ENCODE measurements at places on chromosomes 4 and X. TPM values are rescaled to one million over a fixed set of nuclear protein-coding genes. Genes with fewer than 3 reads are reported as not detected.

Gene DDX53
- total RNA-seq: not detected

Gene TLR10
- 0.30 TPM for total RNA-seq

Gene DHX15
- total RNA-seq: 195 TPM

Gene BEND2
- total RNA-seq: not detected

Gene OTOP1
- not detected for total RNA-seq

Gene PCYT1B
- total RNA-seq: not detected

Gene IDS
- total RNA-seq: 42.0 TPM

Gene TEX13C
- not detected for total RNA-seq

GRCh38 chr4:171846232-171846631, 33.0 kb downstream of the GALNTL6 start:
- no peaks in the 10 kb centered on the region for H3K36me3 ChIP-seq
- no peaks in the 10 kb centered on the region for H3K27me3 ChIP-seq

- H3K27me3 ChIP-seq: no peaks in the 10 kb centered on the region
- no peak overlapping the region for H3K4me3 ChIP-seq
- H3K27ac ChIP-seq: no peak overlapping the region
- H3K36me3 ChIP-seq: no peaks in the 10 kb centered on the region
- H3K4me1 ChIP-seq: no peaks in the 10 kb centered on the region
These were observed 238.8 kb downstream of the MGST2 start for GRCh38 chr4:139904406-139904805.

DNA sequence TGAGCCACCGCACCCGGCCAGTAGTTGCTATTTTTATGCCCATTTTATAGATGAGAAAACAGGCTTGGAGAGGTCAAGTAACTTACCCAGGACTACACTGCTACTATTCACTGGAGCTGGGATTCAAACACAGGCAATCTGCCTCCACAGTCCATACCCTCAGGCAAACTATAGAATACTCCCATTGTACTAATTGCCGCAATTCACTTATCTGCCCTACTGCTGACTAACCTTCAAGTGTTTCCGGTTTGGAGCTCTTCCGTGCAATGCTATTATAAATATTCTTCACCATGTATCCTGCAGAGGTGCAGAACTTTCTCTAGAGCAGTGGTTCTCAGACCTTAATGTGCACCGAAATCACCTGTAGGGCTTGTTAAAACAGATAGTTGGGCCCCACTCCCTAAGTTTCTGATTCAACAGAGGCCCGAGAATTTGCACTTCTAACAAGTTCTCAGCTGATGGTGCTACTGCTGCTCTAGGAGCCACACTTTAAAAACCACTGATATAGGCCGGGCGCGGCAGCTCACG, 1.9 kb upstream of the G3BP2 start:
- peaks cover 6% of the 10 kb centered on the region for H3K4me1 ChIP-seq
- no peak overlapping the region for H3K27ac ChIP-seq
- no peaks in the 10 kb centered on the region for H3K27me3 ChIP-seq
- no peaks in the 10 kb centered on the region for H3K36me3 ChIP-seq
- H3K4me3 ChIP-seq: no peak overlapping the region

DNA sequence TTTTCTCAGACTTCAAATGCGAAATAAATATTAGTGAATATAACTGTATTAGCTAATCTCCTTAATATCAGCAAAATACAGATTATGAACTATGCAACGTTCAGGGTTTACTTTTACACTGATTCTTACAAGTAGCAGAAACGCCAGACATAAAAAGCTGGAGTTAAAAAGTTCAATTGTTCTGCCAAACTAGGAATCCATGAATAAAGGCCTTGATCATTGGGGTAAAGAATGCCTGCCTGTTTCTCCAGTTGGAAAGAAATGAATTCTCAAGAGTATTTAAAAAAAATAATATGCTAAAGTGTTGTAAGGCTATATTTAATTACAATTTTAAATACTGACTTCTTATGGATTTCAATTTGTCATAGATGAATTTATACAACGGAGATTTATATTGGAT, 612.2 kb downstream of the DMD start:
- no peak overlapping the region for H3K27ac ChIP-seq
- H3K4me3 ChIP-seq: no peak overlapping the region
- H3K4me1 ChIP-seq: no peaks in the 10 kb centered on the region
- no peaks in the 10 kb centered on the region for H3K36me3 ChIP-seq
- no peaks in the 10 kb centered on the region for H3K27me3 ChIP-seq
- no peak for DNase-seq

DNA sequence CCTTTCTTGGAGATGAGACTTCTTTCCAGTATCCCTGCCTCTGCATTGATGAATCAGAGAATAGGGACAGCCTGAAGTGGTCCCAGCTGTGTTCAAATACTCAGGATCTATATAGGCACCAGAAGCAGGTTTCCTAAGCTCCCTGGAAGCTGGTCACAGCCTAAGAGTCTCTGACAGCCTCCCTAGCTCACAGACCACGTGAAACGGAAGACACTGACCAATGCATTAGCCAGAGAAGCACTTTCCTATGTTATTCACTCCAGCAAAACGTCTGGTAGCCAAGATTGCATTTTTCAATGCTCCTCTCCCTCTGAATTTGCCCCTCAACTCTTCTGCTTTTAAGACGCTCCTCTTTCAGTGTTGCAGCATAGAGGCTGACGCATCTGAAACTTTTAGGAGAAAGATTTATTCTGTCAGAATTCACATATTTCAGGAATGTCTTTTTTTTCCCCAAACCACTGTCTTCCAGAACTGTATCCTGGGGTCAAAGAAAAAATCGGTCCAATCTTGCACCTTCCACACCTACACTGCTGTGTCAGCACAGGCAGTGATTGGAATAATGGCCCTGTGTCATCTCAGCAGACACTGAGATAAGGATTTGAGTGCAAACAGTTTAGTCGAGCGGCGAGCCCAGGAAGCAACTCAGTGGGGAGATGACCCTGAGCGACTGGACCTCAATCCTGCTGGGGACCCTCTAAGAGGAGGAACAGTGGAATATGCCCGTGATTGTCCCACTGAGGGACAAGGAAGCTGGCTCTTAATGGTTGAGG, 109.4 kb downstream of the SMIM20 start:
- H3K4me3 ChIP-seq: no peak overlapping the region
- H3K36me3 ChIP-seq: no peaks in the 10 kb centered on the region
- H3K4me1 ChIP-seq: peaks cover 15% of the 10 kb centered on the region
- H3K27me3 ChIP-seq: peaks cover 6% of the 10 kb centered on the region
- no peak for DNase-seq
- no peak overlapping the region for H3K27ac ChIP-seq

DNA sequence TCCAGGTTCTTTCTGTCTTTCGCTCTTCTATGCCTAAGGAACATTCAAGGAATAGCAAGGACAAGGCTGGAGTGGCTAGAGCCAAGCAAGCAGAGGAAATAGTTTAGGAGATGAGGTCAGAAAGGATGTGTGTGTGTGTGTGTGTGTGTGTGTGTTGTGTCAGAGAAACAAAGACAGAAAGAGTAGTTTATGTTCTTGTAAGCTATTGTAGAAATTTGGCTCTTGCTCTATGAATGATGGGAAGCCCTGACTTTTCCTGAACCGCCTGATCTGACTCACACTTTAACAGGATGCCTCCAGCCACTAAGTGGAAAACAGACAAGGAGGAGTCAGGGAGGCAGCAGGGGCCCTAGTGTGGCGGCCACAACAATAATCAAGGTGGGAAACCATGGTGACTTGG, 39.7 kb downstream of the LGI2 start:
- no peaks in the 10 kb centered on the region for H3K4me1 ChIP-seq
- no peak overlapping the region for H3K27ac ChIP-seq
- H3K4me3 ChIP-seq: no peak overlapping the region
- no peak for DNase-seq

- H3K4me3 ChIP-seq: no peak overlapping the region
- DNase-seq: no peak
- no peaks in the 10 kb centered on the region for H3K36me3 ChIP-seq
- peaks cover 4% of the 10 kb centered on the region for H3K4me1 ChIP-seq
- H3K27ac ChIP-seq: no peak overlapping the region
- no peaks in the 10 kb centered on the region for H3K27me3 ChIP-seq
These were observed 231.3 kb upstream of the PITX2 start for GRCh38 chr4:110854021-110854678.

DNA sequence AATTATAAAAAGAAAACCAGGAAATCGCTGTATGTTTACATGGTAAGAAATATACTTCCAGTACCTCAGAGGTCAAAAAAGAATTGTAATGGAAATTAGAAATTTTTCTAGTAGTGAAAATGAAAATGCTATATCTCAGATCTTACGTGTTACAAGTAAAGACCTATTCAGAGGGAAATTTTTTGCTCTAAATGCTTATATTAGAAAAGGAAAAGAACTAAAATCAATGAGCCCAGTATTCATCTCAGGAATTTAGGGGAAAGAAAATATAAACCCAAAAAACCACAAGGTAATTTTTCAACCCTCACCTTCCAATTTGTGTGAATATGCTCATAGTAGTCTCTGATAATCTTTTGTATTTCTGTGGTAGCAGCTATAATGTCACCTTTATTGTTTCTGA, 145.6 kb downstream of the RAP1GDS1 start:
- H3K36me3 ChIP-seq: no peaks in the 10 kb centered on the region
- H3K4me3 ChIP-seq: no peak overlapping the region
- no peak overlapping the region for H3K27ac ChIP-seq
- no peaks in the 10 kb centered on the region for H3K4me1 ChIP-seq
- no peak for DNase-seq

DNA sequence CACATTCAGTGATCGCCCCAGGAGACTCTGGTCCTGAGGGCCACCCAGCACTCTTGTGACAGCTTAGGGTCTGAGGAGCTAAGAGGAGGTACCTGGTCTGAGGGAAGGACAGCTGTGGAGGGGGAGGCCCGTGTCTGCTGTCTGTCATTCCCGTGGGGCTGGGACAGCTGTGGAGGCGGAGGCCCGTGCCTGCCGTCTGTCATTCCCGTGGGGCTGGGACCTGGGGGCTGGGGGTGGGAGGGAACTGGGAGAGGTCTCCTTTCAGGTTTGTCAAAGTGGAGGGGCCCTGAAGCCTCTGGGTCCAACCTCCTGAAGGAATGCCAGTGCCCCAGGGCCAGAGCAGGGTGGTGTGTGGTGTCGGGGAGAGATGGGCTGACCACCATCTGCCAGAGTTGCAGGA, 45.0 kb upstream of the ADRA2C start:
- H3K27me3 ChIP-seq: no peaks in the 10 kb centered on the region
- no peak overlapping the region for H3K4me3 ChIP-seq
- no peaks in the 10 kb centered on the region for H3K36me3 ChIP-seq
- no peak for DNase-seq
- H3K27ac ChIP-seq: no peak overlapping the region
- no peaks in the 10 kb centered on the region for H3K4me1 ChIP-seq

DNA sequence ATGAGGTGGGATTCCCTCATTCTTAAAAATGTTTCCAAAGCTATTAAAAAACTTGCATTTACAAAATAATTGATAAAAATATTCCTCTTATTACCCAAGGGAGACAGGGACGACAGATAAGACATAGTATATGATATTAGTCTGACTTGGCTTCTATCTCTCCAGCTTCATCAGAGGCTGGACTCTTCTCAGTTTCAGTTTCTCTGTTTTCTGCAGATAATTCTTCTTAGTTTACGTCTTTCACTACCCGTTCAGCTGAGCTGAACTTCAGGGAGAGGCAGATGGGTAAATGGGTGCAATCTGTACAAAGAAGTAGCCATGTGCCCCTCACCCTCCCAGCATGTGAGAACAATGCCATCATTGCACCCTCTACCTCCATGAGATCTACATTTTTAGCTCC, 214.0 kb upstream of the SLIT2 start:
- H3K36me3 ChIP-seq: no peaks in the 10 kb centered on the region
- no peaks in the 10 kb centered on the region for H3K4me1 ChIP-seq
- no peak for DNase-seq
- H3K27me3 ChIP-seq: no peaks in the 10 kb centered on the region
- H3K27ac ChIP-seq: no peak overlapping the region

- no peak overlapping the region for H3K27ac ChIP-seq
- H3K36me3 ChIP-seq: no peaks in the 10 kb centered on the region
- H3K4me3 ChIP-seq: no peak overlapping the region
- no peaks in the 10 kb centered on the region for H3K27me3 ChIP-seq
These were observed 46.0 kb upstream of the TEX13A start for GRCh38 chrX:105266456-105266855.

DNA sequence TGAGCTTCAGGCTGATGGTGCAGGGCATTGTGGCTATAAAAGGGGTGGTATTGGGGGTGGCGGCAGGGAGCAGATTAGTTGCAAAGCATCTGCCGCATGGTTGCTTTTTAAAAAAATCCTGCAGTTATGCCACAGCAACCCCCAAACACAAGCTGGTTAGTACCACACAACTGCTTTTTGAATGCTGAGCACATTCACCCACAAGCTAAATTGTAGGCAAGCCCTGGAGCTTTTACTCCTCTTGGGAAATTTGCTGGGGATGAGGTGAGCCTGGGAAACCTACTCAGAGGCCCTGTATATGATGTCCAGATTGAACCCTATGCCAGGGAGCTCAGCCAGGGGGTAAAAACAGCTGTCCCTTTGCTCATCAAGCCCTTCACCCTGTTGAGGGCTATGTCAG, 33.8 kb upstream of the TRIM2 start:
- H3K27ac ChIP-seq: no peak overlapping the region
- no peak overlapping the region for H3K4me3 ChIP-seq
- no peak for DNase-seq
- no peaks in the 10 kb centered on the region for H3K27me3 ChIP-seq

DNA sequence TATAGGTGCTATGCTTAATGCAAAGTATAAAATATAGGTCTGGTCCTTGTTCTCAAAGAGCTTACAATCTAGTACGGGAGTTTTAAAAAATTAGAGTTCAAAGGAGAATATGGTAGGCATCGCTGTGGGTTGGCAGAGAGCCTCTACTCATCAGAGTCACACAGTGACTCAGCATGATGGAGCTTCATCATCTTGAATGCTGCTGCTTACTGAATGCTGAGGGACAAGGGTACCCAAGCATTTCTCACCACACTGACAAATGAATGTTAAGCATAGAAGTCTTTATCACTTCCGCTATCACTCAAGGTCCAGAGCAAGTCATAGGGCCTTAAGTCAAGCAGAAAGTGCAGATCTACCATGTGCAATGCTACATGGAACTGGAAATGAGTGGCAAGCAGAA, 268.6 kb upstream of the IGFBP7 start:
- no peak overlapping the region for H3K27ac ChIP-seq
- H3K36me3 ChIP-seq: no peaks in the 10 kb centered on the region
- no peak for DNase-seq
- no peaks in the 10 kb centered on the region for H3K27me3 ChIP-seq

- H3K27me3 ChIP-seq: no peaks in the 10 kb centered on the region
- no peak overlapping the region for H3K4me3 ChIP-seq
- H3K27ac ChIP-seq: no peak overlapping the region
- DNase-seq: no peak
- peaks cover 10% of the 10 kb centered on the region for H3K4me1 ChIP-seq
- H3K36me3 ChIP-seq: no peaks in the 10 kb centered on the region
These were observed 119.8 kb upstream of the TSPAN5 start for GRCh38 chr4:98778206-98778605.

Measured in HCT116 (cell line).